Putamen (tissue), 1 donor: ENCODE measurements at places on chromosomes 6 and 20.

- DNase-seq, result no peak
Observed at GRCh38 chr20:33013701-33014326, 6.3 kb downstream of the BPIFB2 start.

DNA sequence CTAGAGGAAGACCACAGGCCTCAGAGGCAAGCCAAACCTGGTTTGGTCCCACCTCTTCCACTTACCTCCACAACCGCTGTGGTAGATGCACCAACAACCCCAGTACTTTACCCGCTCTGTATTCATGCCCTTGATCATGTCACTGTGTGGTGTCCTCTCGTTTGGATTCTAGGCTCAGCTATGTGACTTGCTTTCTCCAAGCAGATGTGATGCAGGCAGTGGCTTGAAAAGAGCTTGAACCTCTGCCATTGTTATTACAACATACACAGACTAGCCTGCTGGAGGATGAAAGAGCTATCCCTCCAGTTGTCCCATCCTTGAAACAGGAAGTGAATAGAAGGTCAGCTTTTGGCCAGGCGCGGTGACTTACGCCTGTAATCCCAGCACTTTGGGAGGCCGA is 147.7 kb downstream of the ZNF217 start:
- no peak for DNase-seq

DNA sequence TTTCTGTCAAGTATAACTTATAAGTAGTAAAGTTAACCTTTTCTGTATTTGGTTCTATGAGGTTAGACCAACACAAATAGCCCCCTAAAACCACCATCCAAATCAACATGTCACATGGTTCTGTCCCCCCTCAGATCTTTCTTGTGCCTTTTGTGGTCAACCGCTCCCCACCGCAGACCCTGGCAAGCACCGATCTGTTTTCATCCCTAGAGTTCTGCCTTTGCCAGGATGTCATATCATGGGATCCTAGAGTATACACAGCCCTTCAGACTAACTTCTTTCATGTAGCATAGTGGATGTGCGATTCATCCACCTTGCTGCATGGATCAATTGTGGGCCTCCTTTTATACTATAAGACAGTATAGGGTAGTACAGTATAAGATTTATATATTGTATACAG is 124.3 kb downstream of the BCAS1 start:
- no peak for DNase-seq

DNA sequence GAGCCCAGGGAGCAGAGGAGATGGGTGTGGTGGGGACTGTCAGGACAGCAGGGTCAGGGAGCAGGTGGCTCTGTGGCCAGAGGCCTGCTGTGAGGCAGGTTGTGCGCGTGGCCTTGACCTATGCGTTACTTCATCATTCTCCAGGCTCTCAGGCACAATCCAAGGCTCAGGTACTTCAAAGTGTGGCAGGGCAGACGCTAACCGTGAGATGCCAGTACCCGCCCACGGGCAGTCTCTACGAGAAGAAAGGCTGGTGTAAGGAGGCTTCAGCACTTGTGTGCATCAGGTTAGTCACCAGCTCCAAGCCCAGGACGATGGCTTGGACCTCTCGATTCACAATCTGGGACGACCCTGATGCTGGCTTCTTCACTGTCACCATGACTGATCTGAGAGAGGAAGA is 535 bp downstream of the NCR2 start:
- no peak for DNase-seq

DNA sequence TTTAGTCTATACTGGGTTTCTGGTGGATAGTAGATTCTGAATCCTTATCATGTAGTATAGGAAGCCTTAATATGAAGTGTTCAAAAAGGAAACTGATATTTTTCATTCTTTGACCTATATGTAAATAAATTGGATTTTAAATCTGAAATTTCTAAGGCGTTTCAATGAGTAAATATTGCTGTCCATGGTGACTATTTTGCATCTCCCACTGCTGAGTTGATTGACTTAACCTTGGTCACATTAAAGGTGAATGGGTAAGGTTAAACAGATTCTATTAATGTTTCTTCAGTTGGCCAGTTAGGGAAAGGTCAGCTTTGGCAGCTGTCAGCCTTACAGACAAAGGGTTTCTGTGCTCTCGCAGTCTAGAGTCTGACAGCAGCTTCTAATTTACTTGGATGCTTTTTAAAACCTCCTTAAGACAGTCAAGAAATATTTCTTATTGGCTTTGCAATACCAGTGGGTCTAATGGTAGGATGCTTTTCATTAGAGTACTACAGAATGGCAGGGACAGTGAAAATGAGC is 24.8 kb downstream of the PRIM2 start:
- DNase-seq, result no peak

- no peak for DNase-seq
Observed at GRCh38 chr20:47206962-47207641, 149.4 kb downstream of the ZMYND8 start.

- DNase-seq, result no peak
Observed at GRCh38 chr6:127533011-127533410, 13.9 kb upstream of the MTCL3 start.

- DNase-seq, result no peak
Observed at GRCh38 chr6:139308286-139308916, 16.6 kb upstream of the TXLNB start.

DNA sequence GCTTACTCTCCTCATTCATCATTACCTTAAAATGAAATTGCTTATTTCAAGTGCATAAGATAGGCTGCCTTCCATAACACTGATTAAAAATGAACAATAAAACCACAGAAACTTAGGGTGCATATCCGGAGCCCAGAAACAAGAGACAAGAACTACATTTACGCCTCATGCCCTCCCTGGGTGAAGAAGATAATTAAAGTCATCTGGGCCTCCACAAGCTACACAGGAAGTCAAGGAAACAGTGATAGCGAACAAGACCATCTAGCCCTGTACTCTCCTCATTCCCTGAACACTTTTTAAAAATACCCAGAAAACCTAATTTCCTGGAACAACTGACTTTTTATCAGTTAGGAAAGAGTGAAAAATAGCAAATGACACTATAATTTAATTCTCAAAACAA is 6.3 kb downstream of the SOD2 start:
- DNase-seq, result no peak

- no peak for DNase-seq
Observed at GRCh38 chr20:2005359-2005758, 11.5 kb upstream of the PDYN start.

GRCh38 chr6:12903246-12903645 is 186.7 kb downstream of the PHACTR1 start:
- peak; percentile 30 for DNase-seq

GRCh38 chr6:156347656-156348055 is 429.5 kb upstream of the ARID1B start:
- DNase-seq, result no peak

DNA sequence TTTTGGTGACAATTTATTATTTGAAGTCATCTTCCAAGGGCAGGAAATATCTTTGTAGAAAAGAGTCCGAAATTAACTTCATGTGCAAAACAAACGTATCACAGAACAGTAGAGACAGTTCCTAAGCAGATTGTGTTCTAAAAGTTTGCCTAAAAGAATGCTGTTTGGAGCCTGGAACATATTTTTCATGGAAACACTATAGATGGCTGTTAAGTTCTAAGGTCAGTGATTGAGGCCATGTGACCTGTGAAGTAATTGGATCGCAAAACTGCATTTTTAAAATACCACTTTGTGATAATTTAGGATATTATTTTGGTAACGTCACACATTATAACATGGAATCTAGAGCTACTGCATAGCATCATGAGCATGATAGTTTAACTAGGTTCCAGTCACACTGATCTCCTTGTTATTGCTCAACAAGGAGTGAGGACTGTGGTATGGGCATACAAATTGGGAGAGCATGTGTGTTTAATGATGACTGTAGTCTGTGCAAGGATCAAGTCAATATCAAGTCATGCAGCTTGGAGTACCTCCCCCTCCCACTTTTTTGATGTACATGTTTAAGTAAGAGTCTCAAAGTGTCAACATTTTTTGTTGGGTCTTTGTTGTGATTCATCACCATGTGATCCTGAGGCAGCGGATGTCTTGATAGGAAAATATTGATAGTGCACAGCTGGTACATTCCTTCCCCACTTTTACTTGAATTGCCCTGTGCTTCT is 609.3 kb upstream of the CITED2 start:
- DNase-seq, result no peak

GRCh38 chr6:4575714-4576113 is 200.5 kb upstream of the CDYL start:
- no peak for DNase-seq

GRCh38 chr6:69868252-69868804 is 2.0 kb downstream of the COL19A1 start:
- no peak for DNase-seq

DNA sequence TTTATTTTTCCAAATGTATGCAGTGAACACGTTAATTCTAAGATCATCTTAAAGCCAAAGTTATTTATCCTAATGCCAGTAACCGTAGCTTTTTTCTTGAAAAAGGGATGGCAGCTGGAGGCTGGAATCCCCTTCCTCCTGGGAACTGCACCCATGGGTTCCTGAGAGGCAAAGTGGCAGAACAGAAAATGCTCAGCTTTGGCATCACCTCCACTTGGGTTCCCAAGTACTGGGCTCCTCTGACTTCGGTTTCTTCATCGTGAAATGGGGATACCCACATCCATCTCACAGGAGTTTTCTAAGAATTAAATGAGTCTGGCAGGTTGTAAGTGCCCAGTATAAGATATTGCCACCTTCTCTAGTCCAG is 6.2 kb upstream of the DDX43 start:
- no peak for DNase-seq

GRCh38 chr6:82882363-82883023 is 183.1 kb downstream of the UBE3D start:
- no peak for DNase-seq
